ENCODE measurements at places on chromosomes 7 and 10. TPM values are rescaled to one million over a fixed set of nuclear protein-coding genes. Genes with fewer than 3 reads are reported as not detected.
A peak's percentile ranks its signal among the peaks of the same experiment; 100 is the strongest.

The TRIL gene
- total RNA-seq, result 1.3 TPM

The STAMBPL1 gene
- 40.8 TPM for total RNA-seq

The HTRA1 gene
- 81.2 TPM for total RNA-seq

The HOXA9 gene
- total RNA-seq, result not detected

The CPN1 gene
- total RNA-seq, result not detected

The XPNPEP1 gene
- 91.1 TPM for total RNA-seq

The SPAG6 gene
- total RNA-seq, result not detected

The TFR2 gene
- 3.2 TPM for total RNA-seq

The CFAP58 gene
- total RNA-seq, result not detected

The IQCE gene
- 248 TPM for total RNA-seq

The PIP gene
- total RNA-seq, result not detected

DNA sequence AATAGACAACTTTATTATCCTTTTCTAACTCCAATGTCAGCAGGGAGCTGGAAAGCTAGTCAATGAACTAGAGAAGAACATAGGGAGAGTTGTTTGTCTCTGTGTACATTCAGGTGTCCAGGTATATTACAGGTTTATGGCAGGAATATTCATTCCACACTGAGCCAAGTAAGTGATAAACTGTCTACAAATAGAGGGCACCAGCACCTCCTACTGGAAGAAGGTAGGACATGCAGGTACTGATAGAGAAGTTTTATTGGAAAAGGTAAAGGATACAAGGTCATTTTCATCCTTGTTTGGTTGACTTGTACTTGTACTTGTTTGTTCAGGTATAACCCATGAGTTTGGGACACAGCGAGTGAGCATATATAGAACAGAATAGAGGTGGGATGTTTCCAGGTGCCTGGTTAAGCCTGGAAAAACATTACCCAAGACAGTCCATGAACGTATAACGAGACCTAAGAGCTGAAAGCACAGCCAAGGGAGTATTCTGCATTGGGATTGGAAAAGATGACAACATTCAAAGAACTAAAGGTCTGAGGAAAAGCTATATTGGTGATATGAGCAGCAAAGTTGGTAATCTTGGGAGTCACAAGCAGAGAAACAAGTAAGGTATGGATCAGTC is 61.4 kb upstream of the PPP1R3C start:
- DNase-seq, result peak; percentile 53

- DNase-seq, result no peak
Measured at GRCh38 chr10:122678266-122678665, 21.4 kb downstream of the C10orf120 start.

GRCh38 chr10:61097026-61097425 is 153.0 kb upstream of the RHOBTB1 start:
- DNase-seq, result no peak

DNA sequence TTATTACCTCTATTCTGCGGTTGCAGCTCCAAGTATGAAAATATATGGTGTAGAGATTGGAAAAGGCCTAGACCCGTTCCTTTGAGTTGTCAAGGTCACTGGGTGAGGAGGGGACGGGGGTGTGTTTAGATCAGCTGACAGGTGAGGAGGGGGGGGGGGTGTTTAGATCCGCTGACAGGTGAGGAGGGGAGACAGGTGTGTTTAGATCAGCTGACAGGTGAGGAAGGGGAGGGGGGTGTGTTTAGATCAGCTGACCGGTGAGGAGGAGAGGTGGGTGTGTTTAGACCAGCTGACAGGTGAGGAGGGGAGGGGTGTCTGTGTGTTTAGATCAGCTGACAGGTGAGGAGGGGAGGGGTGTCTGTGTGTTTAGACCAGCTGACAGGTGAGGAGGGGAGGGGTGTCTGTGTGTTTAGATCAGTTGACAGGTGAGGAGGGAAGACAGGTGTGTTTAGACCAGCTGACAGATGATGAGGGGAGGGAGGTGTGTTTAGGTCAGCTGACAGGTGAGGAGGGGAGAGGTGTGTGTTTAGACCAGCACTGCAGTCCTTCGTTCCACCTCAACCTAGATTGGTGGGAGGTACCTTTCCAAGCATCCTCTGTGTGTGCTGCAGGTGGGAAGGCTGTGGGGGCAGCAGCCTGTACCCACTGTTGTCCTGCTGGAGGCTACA is 655.0 kb upstream of the ADARB2 start:
- DNase-seq, result no peak

DNA sequence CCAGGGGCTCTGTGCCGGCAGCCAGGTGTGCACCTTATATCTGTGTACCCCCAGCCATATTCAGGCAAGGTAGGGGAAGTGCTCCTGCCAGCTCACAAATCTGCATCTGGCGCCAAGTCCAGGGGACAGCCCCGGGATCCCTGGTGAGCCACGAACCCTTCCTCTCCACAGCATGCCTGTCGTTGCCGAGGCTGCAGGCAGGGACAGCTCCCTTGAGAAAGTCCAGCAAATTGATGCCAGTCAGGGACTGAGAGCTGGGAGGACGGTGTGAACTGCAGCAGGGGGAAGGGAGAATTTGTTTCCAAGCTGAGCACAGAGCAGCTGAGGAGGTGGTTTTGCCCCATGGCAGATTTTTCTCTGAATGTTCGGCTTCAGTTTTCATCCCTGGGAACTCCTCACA is 919 bp downstream of the PLA2G12B start:
- no peak for DNase-seq

DNA sequence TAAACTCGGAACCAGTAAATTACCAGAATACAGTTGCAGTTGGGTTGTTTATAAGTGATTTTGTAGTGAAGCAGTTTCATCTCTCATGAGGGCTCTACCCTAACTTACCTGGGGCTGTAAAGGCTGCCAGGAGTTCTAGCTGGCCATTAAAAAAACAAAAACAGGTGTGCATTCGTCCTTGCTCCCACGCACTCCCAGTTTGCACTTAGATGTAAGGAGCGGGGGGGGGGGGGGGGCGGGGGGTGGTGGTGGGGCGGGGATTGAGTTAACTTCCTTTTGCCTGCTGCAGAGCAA is 2.3 kb upstream of the PFKFB3 start:
- DNase-seq, result no peak

DNA sequence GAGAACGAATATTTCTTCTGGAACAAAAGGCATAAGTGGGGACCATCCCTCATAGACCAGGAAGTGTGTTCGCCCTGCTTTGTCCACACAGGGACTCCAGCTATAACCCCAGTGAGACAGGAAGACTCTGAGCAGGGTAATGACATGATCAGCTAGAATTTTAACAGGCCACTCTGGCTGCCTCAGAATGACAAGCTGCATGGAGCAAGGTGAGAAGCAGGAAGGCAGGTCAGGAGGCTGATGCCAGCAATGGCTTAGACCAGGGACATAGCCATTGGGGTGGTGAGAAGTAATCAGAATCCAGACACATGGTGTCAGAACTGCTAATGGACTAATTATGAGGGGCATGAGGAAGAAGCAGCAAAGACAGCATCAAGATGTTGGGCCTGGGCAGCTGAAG is 264.6 kb downstream of the GRID1 start:
- DNase-seq, result no peak

GRCh38 chr7:124029396-124030188 is 3.3 kb downstream of the TMEM229A start:
- no peak for DNase-seq

DNA sequence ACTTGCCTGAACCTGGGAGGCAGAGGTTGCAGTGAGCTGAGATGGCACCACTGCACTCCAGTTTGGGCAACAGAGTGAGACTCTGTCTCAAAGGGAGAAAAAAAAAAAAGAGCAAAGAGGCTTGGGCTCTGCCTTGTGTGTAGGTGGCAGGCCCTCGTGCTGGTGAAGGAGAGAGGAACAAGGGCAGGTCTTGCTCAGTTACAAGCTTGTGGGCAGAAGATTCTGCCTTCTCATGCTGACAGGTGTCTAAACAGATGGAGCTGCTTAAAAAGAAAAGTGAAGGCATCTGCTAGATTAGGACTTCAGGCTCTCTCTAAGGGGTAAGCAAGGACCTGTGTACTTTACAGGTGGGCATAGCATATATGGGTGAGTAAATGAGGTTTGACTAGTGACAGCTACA is 65.5 kb upstream of the TRIM8 start:
- no peak for DNase-seq

GRCh38 chr7:121045090-121045489 is 56.6 kb downstream of the CPED1 start:
- DNase-seq, result no peak

- DNase-seq, result no peak
Measured at GRCh38 chr10:77398558-77398957, 239.1 kb downstream of the KCNMA1 start.

GRCh38 chr10:103555325-103555649 is 61.8 kb downstream of the NEURL1 start:
- no peak for DNase-seq

- peak; percentile 86 for DNase-seq
Measured at GRCh38 chr10:79929409-79929904, 19.4 kb downstream of the SFTPD start.

DNA sequence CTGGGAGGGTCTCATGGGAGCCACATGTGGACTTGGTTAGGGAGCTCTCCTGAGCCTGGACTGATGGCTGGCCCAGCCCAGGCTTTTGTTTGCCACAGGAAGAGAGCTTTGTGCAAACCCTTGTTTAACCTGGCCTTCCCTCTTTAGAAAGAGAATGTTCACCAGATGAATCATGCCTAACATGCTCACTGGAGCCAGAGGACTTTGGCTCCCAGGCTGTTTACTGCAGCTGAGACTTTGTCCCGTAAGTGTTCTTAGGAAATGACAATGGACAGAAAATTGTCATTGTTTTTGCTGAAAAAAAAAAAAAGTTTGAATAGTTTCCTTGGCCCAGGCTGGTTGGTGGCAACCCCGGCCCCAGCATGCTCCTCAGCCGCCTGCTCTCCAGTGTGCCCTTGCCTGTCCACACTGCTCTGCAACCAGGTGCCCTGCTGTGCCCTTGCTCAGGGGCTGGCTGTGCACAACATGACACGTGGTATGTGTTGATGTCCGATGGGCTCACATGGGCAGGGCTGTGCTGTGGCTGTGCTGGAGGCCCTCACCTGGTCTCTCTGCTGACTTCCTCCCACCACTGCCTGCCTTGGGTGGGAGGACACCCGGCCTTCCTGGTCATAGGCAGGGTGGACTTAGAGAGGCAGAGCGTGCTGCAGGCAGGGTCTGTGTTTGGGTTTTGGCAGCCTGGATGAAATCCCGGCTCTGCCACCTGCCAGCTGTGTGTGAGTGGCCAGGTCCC is 215.3 kb upstream of the ZNF32 start:
- peak; percentile 47 for DNase-seq

DNA sequence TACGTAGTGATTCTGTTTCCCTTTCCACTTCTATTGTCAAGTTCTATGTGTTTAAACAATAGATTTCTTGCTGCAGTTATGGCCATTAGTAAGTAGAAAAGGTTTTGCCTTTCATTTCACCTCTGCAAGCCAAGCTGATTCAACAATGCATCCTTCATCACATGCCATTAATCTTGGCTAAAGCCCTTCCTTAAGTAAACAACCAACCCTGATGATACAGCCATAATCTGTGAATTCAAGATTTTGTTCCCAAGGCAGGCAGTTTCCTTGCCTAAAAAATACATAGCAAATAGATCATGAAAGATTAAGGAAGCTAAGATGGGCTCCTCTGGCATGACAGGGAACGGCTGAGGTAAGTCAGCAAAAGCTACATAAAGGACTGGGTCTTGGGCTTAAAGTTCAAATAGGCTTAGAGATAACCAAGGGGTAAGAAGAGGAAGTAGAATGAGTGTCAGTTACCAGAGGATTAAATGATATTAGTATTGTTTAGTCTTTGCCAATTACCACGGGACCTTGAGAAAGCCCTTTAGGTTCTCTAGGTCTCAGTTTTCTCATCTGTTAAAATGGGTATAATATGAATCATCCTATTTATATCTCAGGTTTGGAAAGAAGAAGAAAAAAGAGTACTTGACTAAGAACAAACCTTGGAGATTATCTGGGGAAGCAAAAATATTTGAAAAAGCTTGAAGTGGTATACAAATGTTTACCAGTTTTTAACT is 35.9 kb upstream of the ANK3 start:
- no peak for DNase-seq

DNA sequence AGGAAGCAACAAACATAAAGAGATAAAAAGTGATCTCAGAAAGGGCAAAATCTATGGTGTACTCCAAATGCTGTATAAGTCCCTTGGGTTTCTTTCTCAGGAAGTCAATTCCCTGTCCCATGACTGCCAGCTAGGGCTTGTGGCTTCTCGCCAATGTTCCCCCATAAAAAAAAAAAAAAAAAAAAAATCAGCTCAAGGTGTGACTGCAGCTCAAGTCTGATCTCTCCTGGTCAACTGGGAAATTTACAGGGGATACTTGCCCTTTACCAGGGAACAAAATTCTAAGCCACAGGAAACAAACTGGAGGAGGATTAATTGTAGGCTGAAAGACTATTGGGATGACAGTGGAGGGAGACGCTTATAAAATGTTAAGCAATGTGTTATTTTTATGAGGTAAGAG is 76.0 kb downstream of the PCGF5 start:
- DNase-seq, result no peak

DNA sequence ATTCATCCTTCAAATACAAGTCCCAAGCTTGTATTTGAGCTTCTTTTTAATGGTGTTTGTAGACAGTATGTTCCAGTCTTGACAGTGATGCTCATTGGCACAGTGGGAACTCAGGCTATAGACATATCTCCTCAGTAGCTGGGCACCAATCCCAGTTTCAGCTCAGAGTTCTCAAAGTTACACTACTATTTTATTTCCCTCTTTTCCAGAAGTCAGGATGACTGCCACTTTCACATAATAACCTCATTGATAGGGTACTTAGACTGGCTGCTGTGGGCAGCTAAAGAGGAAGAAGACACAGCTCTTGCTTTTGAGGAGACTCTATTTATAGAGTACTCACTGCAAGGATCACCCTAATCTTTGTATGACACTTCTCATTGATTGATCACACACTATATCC is 2.4 kb downstream of the GBF1 start:
- DNase-seq, result no peak

DNA sequence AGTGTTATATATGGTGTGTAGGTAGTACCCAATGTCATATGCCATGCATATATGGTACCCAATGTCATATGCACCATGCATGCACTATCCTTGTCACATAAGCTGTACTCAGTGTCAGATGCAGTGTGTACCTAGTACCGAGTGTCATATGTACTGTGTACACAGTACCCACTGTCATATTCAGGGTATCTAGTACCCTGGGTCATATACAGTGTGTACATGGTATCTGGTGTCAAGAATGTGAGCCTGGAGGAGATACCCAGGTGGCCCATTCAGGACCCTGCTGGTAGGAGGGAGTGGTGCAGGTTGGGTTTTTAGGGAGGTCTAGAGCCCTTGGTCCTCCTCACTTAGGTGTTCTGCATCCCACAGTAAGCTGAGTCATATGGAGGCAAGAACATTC is 1.8 kb downstream of the ZMYND11 start:
- no peak for DNase-seq

DNA sequence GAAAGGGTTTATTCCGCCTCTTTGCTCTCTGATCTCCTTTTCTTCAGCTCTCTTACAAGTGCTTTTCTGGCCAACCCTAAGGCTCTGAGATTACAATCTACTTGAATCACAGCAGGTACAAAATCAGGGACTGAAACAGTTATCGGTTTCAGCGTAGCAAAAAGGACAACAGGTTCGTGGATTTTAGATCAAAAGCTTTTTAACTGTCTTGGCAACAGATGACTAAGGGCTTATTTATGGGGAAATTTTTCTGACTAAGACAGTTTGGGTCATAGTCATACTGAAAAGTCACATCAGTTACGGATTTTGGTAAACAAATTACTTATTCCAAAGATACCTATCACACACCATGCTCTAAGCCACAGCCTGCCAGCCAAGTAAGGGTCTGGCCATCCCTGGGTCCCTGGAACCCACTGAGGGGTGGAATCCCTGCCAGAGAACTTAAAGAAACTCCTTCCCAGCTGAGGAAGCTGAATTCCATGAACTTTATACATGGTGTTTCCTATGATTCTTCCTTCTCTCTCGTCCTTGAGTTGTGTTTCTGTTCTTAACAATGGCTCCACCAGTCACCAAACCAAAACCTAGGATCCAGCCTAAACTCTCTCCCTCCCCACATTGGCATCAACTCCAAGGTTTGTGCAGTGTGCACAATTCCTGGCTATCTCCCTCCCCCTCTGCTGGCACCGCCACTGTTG is 169.3 kb downstream of the FAM107B start:
- no peak for DNase-seq

Data from stomach (tissue), 19 donors.